Heart right ventricle (tissue), 16 donors: ENCODE measurements at places on chromosomes 2 and 18. TPM values are rescaled to one million over a fixed set of nuclear protein-coding genes. Genes with fewer than 3 reads are reported as not detected.

MYO5B gene
- total RNA-seq = 1.9 TPM

SLC5A7 gene
- 0.04 TPM for total RNA-seq

FBXO11 gene
- 42.1 TPM for total RNA-seq

UGT1A3 gene
- not detected for total RNA-seq

ARHGAP15 gene
- 2.6 TPM for total RNA-seq

ABCG8 gene
- not detected for total RNA-seq

NYAP2 gene
- total RNA-seq = not detected

KYNU gene
- 1.0 TPM for total RNA-seq

RETREG2 gene
- 27.6 TPM for total RNA-seq

MRPL30 gene
- 37.1 TPM for total RNA-seq

SESTD1 gene
- 29.6 TPM for total RNA-seq

ACMSD gene
- total RNA-seq = not detected

CCDC150 gene
- 1.1 TPM for total RNA-seq

CD8A gene
- 0.48 TPM for total RNA-seq

FBXO48 gene
- total RNA-seq = 0.76 TPM

LRP1B gene
- total RNA-seq = 0.06 TPM

FLACC1 gene
- total RNA-seq = 6.4 TPM

SLC9A2 gene
- 0.18 TPM for total RNA-seq

ST6GAL2 gene
- total RNA-seq = 0.34 TPM

DIPK1C gene
- 2.9 TPM for total RNA-seq

SLC8A1 gene
- 1,208 TPM for total RNA-seq

KCNG2 gene
- total RNA-seq = not detected
